ENCODE measurements at places on chromosomes 5 and 9.

- peak; percentile 99 for DNase-seq
Measured at GRCh38 chr5:138213161-138214029, at the start of gene CDC23. Gene CDC23, minus strand, starts transcription at chr5:138213323. Its CDS starts 11 bp downstream, at chr5:138213312.

DNA sequence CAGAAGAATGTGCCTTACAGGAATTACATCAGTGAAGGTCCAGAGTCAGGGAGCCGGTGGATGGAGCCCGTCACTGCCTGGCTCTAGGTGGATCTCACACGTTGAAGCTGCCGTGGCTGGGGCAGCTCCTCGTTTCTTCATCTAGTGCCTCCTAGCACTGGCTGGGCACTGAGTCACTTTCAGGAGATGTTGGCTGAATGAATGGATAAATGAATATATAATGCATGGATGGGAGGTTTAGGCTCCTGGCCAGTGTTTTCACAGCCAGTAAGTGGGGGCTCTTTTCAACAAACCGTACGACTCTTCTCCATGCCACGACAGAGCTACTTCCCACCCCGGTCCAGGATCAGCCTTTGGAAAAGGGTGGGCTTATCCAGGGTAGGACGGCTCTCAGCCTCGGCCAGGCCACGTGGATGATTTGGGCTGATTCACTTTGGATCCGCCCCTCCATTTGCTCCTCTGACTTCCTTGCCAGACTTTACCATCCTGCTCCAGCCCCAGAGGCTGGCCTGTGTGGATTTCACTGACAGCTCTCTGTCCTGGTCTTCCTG lies 1.3 kb upstream of the SH3PXD2B start:
- peak; percentile 70 for DNase-seq

- peak; percentile 64 for DNase-seq
Measured at GRCh38 chr9:5442400-5443011, 4.8 kb upstream of the PLGRKT start.

DNA sequence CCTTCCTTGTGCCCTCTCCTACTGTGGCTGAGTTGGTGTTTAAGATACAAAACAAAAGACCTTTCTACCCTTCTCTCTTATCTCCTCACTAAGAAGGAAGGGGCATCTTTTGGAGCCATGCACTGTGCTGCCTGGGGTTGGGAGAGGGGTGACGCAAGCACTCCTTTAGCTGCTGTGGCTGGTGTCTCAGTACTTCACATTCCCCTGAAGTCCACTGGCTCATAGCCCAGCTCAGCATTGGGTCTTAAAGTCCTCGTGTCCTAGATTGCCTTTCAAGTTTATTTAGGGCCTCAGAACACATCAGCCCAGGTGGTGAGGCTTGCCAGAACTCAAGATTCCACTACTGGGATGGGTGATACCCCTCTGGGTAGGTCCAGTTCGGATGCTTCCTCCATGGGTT lies 325.9 kb upstream of the CYLC2 start:
- no peak for DNase-seq

DNA sequence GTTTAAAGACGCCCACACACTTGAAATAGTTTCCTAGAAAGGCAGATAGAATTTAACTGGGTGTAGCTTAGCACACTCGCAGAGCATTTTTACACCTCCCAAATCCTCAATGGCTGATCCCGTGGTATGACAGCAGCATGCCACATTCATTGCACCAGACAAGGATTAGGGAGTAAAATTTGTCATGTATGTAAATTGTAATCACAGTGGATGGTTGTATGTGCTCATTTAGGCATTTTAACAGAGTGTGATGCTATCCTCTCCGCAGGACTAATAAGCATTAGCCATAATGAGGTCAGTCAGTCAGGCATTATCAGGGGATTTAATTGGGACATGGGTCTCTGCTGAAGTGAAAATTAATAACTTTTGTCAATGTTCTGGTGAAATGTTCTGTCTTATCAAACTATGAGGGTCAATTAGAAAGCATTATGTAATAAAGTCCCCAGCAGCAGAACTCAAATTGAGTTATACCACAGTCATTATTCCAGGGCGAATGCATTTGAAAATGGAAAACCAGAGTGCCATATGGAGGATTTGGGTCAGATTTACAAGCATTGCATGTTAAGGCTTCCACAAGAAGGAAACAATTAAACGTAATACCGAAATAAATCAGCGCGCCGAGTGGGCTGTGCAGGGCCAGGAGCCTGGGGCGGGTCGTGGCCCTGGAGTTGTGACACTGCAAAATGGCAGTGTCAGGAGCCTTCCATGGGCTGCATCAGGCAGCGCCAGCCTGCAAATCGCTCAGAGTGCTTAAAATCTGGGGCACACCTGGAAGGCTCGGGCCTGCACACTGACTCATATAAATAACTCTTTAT lies 602.2 kb downstream of the BNC2 start:
- DNase-seq = peak; percentile 25

DNA sequence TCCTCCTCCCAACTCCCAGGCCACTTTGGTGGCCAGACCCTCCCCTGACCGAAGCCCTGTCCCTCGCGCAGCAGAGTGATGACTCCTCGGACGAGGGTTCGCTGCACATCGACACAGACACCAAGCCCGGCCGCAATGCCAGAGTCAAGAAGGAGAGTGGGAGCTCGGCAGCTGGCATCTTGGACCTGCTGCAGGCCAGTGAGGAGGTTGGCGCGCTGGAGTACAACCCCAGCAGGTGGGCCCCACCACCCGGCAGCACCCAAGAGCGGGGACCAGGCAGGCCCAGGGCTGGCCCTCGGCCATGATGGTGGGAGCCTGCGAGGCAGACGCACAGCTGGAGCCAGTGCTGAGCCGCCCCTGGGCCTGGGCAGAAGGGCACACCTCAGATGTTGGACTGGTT lies 90.6 kb downstream of the PHF2 start:
- DNase-seq = no peak

DNA sequence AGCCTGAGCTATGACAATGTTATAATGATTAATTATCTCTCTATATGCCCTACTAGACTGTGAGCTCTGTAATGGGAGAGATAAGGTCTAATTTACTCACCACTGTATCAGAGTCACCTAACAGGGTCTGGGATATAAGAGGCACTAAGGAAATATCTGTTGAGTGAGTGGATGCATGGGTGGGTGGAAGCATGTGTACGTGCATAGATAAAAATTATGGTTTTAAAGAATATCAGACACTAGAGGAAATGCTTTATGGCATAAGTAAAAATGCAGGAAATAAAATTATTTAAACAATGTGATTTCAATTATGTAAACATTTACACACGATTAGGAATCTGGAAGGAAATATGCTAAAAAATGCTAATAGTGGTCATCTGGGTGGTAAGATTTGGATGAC lies 137.8 kb downstream of the SPOCK1 start:
- DNase-seq = peak; percentile 67

GRCh38 chr5:91957666-91958065 lies 574.5 kb upstream of the ARRDC3 start:
- peak; percentile 48 for DNase-seq

DNA sequence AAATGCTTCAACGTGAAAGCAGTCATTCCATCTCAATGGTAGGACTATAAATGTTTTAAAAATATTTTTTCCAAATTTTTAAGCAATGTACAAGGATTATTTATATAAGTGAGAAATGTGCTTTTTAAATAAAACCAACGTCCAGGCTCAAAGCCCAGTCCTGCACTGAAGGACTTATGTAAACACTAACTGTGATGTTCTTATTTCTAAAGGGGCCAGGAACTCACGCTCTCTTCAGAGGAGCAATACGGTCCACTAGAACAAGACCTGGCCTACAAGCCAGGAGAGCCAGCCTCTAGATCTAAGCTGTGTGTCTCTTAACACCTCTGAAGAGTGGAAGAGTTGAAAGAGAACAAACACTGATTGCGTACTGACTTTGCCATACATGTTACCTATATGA lies 12.1 kb downstream of the TTLL11 start:
- DNase-seq = no peak
